ENCODE measurements at places on chromosomes 1 and 21.

DNA sequence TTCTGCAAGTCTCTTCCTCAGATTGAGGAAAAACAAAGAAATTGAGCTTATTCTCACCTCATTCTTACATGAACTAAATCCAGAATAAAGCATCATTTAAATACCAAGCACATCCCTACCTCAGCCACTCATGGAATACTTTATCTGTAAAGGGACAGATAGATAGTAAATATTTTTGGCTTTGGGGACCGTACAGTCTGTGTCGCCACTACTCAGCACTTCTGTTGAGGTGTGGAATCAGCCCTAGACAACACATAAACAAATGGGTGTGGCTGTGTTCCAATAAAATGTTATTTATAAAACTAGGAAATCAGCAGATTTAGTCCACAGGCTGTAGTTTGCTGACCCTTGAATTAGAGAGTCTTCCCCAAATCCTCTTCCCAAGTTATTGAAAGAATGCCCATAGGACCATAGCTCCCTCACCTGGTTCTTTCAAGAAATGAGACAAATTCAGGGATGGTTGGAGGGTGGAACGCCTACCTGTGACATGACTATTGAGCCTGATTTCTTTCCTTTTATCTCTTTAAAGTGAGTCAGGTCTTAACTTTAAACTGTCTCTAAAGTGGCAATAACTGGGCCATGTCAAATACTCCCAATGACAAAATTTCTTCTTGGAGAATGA lies 878.5 kb downstream of the USP25 start:
- no peak for DNase-seq

- peak; percentile 89 for DNase-seq
Observed at GRCh38 chr1:51519048-51519864, at the start of gene EPS15. TSS of gene EPS15 (minus strand) at chr1:51519266. CDS start at chr1:51519231, 35 bp downstream.

DNA sequence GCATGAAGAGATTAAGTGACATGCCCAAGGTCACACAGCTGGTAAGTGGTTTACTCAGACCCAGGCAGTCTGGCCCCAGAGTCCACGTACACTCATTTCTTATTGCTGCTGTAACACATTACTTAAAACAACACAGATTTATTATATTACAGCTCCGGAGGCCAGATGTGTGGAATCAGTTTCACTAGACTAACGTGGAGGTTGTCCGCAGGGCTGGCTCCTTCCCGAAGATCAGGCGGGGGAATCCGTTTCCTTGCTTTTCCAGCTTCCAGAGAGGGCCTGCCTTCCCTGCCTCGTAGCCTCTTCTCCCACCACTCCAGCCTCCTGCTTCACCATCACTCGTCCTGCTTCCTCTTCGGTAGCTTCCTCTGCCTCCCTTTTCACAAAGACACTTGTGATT lies 81.2 kb downstream of the KCNN3 start:
- DNase-seq, result no peak

- no peak for DNase-seq
Observed at GRCh38 chr21:28152732-28153131, 839.9 kb downstream of the LTN1 start.

- no peak for DNase-seq
Observed at GRCh38 chr1:216285052-216285451, 138.2 kb downstream of the USH2A start.

DNA sequence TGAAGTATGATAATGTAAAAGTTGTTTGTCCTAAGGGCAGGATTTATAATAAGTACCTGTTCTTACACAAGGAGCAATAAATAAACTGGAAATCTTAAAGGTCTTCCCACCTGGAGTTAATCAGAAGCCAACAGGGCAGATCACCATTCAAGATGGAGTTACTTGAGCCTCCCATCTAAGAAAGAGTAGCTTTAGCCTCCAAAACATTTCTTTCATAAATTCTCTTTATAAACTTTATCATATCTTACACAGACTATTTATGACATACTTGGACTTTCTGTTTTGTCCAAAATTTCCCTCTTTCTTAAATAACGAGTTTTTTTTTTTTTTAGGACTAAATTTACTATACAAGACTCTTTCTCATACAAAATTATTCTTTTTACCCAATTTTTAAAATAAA lies 18.5 kb downstream of the OR2T1 start:
- no peak for DNase-seq

DNA sequence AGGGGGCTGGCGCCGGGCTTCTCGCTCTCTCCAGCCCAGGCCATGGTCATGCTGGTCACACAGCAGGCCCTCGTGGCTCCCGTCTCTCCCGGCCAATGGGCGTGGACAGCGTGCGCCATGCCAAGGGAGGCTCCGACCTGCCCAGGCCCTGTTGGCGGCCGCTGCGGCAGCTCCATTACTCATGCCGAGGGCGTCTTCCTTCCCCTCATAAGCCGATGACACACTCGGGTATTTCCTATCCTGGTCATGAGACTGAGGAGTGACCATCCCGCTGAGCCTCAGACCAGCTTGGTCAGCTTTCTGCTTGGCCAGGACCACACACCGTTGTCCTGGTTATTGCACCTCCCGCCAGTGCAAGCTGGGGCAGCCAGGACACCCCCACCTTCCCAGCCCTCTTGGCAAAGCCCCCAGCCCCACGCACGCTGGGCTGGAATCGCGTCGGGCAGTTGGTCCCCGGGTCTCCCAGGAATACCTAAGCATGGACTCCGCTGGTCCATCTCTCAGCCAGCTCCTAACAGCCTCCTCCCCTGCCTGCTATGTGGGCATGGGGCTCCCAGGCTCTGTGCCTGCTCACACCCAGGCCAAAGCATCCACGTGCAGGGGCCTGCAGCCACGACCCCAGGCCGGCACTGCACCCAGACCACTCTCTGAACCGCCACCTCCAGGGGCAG lies 49.8 kb downstream of the ARHGEF16 start:
- no peak for DNase-seq

GRCh38 chr1:197786280-197786679 lies 11.0 kb upstream of the DENND1B start:
- DNase-seq, result no peak

GRCh38 chr1:25355841-25356395 lies 17.8 kb downstream of the TMEM50A start:
- DNase-seq, result no peak

- no peak for DNase-seq
Observed at GRCh38 chr21:32311621-32312020, 13.0 kb downstream of the MRAP start.

GRCh38 chr1:155931332-155932038 lies 2.7 kb downstream of the KHDC4 start:
- DNase-seq, result no peak

GRCh38 chr1:182713492-182713891 lies 29.1 kb upstream of the RGS8 start:
- no peak for DNase-seq

DNA sequence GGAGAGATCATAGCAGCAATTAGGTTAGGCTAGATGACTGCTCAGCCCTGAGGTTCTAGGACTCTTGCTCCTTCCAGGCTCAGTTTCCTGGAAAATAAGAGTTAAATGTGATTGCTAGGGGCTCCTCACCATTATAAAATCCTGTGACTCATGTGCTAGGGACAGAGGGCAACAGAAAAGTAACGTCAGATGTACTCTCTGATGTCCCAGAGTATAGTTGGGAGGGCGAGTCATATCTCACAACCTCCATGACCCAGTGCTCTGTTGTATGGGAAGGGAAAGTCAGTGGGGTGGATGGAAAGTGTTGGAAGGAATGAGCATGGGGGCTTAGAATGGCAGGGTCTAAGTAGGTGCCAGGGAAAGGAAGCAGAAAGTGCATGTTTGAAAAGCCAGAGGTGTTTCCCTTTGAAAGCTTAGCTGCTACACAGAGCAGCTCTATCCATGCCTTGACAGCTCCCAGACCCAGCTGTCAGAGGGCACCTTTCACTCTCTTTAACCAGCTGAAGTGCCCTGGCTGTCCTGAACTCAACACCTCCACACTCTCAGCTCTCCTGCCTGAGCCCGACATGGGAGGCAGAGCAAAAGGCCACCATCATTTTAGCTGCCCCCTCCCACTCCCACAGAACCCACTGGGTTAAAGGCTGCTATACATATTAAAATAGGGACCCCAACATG lies 11.6 kb downstream of the GJA5 start:
- no peak for DNase-seq

- no peak for DNase-seq
Observed at GRCh38 chr1:85798419-85798818, 90.2 kb upstream of the ZNHIT6 start.

GRCh38 chr1:77143529-77144121 lies 75.6 kb downstream of the PIGK start:
- no peak for DNase-seq

- no peak for DNase-seq
Observed at GRCh38 chr1:238331557-238331956, 440.8 kb upstream of the ZP4 start.

GRCh38 chr1:221672239-221672645 lies 69.6 kb downstream of the DUSP10 start:
- no peak for DNase-seq

GRCh38 chr1:245226203-245226499 lies 71.4 kb downstream of the KIF26B start:
- DNase-seq, result no peak

DNA sequence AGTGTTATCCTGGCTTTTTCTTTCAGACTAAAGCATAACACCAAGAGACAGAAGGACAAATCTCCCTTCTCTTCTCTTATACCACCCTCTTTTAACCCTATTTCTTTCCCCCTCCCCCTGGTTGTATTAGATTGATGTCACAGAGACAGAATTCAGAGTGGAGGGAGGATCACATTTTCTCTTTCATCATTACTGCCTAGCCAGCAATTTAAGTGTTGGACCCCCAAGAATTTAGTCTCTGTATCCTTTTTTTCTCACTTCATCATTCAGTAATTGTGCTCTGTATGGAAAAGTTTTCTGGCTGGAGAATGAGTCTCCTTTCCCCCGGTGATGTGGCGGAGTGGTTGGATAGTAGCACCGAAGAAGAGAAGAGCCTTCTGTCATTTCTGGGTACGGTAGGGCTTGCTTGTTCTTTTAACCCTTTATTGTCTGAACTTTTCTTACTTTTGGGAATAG lies 124.8 kb downstream of the CLEC20A start:
- DNase-seq, result no peak

- no peak for DNase-seq
Observed at GRCh38 chr1:21491488-21492355, 17.5 kb upstream of the ALPL start.

DNA sequence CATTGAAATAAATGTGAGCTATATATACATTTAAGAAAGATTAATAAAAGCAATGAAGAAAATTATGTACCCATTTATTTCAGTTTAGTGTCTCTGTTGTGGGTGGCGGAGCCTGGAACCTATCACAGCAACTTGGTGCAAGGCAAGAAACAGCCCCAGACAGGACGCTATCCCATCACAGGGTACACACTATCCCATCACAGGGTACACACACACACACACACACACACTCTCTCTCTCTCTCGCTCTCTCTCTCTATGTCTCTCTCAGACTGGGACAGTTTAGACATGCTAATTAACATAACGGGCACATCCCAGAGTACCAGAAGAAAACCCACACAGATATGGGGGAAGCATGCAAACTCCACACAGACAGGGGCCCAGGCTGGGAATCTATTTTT lies 6.5 kb upstream of the IL6R start:
- no peak for DNase-seq

- DNase-seq, result no peak
Observed at GRCh38 chr1:81781749-81782148, 19.0 kb upstream of the ADGRL2 start.

DNA sequence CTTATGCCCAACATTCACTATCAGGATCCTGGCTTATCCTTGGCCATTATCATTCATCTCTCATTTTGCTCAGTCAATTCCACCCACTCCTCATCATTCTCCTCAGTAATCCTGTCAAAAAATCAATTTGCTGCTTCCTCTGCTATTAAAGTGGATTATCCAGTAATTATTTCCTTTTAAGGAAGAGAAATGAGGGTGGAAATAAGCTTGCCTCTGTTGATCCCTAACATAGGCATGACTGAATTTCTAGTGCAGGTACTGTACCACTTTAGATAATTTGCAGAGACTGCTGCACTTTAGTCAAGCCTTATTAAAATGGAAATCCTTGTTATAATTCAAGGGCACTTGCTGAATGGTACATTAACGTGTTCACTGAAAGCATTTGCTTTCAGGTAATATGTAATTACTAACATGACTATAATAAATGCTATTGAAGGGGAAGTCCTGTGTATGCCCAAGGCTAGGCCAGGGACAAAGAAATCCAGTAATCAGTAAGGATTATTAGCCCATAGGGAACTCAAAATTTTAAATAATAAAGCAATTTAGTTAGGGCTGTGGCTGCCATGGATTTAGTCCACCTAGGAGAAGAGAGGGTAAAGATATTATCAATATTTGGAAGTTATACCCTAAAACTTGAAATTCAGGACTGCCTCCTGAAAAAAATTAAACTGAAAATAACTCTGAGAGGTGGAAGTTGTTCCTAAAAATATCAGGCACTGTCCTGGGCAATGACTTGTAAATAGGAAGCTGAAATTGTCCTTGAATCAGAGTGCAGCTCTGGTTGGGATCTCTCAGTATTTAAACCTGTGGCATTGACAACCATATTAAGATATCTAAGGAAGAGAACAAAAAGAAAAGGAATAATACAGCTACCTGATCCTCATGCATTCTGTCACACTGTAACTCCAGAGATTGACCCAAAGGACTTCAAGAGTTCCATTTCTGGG lies 43.4 kb downstream of the RGS2 start:
- DNase-seq, result no peak

GRCh38 chr1:14848203-14848602 lies 249.7 kb downstream of the KAZN start:
- no peak for DNase-seq

GRCh38 chr1:224733027-224733911 lies 117.2 kb downstream of the CNIH3 start:
- DNase-seq, result no peak

DNA sequence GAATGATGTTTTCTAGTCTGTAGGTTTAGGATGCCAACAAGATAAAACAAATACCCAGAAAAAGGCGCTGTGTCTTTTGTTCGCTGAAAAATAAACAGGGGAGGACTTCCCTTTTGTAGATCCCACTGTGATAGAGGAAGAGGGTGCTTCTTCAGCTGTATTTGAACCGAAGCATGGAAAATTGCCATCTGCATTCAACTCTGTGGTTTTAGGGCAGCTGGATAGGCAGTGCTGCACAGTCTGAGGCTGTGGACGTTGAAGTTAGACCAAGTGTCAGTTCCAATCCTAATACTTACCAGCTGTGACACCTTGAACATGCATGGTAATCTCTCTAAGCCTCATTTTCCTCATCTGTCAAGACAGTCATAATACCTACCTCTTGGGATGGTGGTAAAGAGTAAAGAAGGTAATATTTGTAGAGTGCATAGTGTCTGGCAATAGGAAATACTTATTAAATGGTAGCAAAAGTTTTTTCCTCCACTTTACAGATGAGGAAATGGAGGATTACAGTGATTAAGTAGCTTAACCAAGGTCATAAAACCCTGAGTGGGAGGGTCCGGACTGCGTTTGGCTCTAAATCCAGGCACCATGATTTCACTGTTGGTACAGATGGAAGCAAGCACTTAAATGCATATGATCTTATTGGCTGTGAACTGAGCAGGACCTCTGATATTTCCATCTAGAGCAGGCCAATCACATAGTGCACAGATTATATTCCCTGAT lies 48.5 kb downstream of the UTP25 start:
- no peak for DNase-seq
